ENCODE measurements at places on chromosomes 13 and 19. TPM values are rescaled to one million over a fixed set of nuclear protein-coding genes. Genes with fewer than 3 reads are reported as not detected.

GRCh38 chr13:24203811-24204210 is 43.3 kb downstream of the SPATA13 start:
- peaks cover 20% of the 10 kb centered on the region for H3K4me1 ChIP-seq
- H3K27me3 ChIP-seq: no peaks in the 10 kb centered on the region
- DNase-seq: peak; percentile 47
- no peaks in the 10 kb centered on the region for H3K36me3 ChIP-seq
- no peak overlapping the region for H3K4me3 ChIP-seq
- no peak overlapping the region for H3K27ac ChIP-seq

DNA sequence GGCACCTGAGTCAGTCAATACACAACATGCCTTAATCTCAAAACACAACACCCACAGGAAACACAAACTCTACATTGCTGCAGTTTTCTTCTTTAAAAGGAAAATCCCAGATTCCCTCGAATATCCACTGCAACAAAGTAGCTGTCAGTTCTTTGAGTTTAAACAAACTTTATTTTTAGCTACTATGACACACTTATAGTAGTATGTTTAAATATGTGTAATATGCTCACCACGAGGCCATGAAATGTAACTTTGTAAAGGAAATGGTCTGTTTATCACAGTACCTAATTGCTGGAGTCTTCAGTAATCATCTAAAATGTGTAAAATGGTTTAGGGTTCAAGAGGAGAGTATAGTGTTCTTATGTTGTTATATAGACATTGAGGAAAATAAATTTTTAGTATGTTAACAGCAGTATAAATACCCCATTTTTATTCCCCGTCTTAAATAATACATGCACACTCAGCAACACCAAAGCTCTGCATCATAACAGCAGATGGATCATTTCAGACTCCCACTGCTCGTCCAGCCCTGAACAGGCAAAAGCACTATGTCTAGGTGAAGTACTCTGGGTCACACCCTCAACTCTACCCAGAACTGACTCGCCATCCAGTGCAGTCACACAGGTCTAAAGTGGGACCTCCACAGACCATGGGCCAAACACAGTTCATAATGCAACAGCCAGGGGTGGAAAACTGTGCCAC is 20.6 kb downstream of the TUBGCP3 start:
- H3K27ac ChIP-seq: no peak overlapping the region
- H3K4me1 ChIP-seq: no peaks in the 10 kb centered on the region
- DNase-seq: no peak
- no peaks in the 10 kb centered on the region for H3K27me3 ChIP-seq
- peaks cover 40% of the 10 kb centered on the region for H3K36me3 ChIP-seq
- no peak overlapping the region for H3K4me3 ChIP-seq

- H3K27ac ChIP-seq: no peak overlapping the region
- H3K4me1 ChIP-seq: no peaks in the 10 kb centered on the region
- H3K36me3 ChIP-seq: no peaks in the 10 kb centered on the region
- no peaks in the 10 kb centered on the region for H3K27me3 ChIP-seq
- H3K4me3 ChIP-seq: no peak overlapping the region
These were observed 217.4 kb downstream of the DLEU7 start for GRCh38 chr13:50626101-50626547.

DNA sequence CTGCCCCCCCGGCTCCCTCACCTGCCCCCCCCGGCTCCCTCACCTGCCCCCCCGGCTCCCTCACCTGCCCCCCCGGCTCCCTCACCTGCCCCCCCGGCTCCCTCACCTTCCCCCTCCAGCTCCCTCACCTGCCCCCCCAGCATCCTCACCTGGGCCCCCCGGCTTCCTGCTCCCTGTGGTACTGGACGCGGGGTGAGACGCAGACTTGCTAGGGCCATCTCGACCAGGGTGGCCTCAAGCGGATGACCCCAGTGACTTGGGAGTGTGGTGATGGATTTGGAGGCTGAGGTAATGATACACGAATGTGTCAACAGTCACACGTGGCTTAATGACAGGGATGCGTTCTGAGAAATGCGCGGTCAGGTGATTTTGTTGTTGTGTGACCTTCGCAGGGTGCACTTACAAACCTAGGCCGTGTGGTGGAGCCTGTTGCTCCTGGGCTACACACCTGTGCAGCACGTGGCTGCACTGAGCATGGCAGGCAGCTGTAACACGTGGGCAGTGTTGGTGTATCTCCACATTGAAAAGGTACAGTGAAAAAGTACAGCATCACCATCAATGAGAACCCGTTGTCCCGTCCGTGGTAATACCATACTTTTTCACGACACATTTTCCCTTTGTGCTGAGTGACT is 197.8 kb downstream of the TEX29 start:
- H3K27ac ChIP-seq: no peak overlapping the region
- no peak for DNase-seq
- no peak overlapping the region for H3K4me3 ChIP-seq
- H3K4me1 ChIP-seq: no peaks in the 10 kb centered on the region

DNA sequence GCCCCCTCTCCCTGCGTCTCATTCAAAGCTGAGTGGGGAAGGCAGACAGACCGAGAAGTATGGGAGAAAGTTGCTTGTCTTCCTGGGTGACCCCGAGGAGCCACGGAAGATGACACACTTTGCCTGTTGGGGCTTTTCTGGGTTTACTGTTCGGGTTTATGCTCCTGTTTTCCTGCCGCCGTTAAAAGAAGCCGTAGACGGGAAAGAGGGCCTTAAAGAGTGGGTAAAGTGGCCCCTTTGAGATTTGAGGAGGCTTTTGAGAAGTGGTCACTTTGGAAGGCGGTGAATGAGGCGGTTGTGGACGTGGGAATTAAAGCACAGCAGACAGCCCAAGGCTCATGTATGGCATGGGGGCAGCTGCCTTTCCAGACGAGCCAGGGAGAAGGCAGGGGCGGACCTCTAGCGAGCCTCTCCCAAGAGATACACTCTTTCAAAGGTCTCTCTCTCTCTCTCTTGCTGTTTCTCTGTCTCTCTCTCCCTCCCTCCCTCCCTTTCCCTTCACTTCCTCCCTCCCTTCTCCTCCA is 493 bp upstream of the LHFPL6 start:
- H3K4me1 ChIP-seq: peaks cover 14% of the 10 kb centered on the region
- H3K36me3 ChIP-seq: peaks cover 16% of the 10 kb centered on the region
- H3K27me3 ChIP-seq: no peaks in the 10 kb centered on the region
- peak; percentile 45 for DNase-seq
- H3K4me3 ChIP-seq: peak overlapping the region; percentile 96

DNA sequence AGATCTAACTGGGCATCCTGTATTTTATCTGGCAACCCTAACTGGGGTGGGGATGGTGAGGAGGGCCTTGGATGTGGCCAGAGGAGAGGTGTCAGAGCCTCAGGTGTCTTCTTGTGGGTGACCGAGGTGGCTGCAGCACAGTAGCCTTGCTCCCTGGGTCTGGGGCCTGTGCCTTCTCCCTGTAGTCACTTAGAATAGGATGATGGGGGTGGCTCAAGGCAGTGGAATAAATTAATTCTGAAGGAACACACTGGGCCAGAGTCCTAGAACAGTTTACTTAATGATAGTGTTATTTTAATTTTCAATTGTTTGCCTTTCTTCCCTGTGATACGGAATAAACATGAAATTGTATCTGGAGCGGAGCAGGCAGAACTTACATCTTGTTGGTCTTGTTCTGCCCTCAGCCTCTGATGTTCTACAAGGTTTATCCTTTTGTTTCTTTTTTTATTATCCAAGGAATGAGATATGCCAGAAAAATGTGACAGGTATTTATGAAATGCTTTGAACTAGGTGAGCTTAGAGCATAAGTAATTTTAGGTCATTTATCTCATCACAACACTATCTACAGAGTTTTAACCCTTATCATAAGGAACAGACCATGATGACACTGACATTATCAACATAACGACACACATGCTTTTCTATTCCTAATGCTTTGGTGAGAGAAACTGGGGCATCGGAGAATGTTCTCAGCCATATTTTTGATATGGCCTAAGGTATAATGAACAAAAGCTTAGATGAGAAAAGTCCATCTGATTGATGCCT is 51.4 kb downstream of the LRCH1 start:
- no peaks in the 10 kb centered on the region for H3K36me3 ChIP-seq
- DNase-seq: no peak
- H3K4me1 ChIP-seq: peaks cover 57% of the 10 kb centered on the region
- H3K4me3 ChIP-seq: no peak overlapping the region
- H3K27ac ChIP-seq: no peak overlapping the region

DNA sequence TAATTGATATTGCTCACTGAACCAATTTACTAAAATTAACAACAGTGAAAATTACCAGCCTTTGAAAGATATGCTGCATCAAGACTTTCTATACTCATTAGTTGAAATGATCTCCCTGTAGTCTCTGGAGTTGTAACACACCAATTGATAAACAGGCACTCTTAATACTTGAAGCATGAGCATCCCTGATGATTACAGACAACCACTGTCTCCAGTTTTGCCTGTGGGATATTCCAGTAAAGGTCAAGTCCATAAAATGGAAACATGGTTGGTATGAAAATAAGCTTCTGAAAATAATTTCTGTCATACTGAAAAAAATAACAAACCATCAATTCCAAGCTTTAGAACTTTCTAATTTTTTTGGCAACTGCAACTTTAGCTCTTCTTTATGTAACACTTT is 405.8 kb downstream of the SPRY2 start:
- no peak for DNase-seq
- no peak overlapping the region for H3K27ac ChIP-seq
- no peak overlapping the region for H3K4me3 ChIP-seq

GRCh38 chr19:51016798-51017683 is 2.5 kb downstream of the KLK10 start:
- no peaks in the 10 kb centered on the region for H3K36me3 ChIP-seq
- H3K27me3 ChIP-seq: peaks cover 54% of the 10 kb centered on the region
- peak overlapping the region; percentile 40 for H3K4me3 ChIP-seq
- H3K4me1 ChIP-seq: peaks cover 7% of the 10 kb centered on the region
- peak; percentile 85 for DNase-seq

- no peaks in the 10 kb centered on the region for H3K27me3 ChIP-seq
- no peaks in the 10 kb centered on the region for H3K36me3 ChIP-seq
- H3K4me3 ChIP-seq: no peak overlapping the region
- no peak overlapping the region for H3K27ac ChIP-seq
- no peak for DNase-seq
These were observed 137.6 kb downstream of the GPC6 start for GRCh38 chr13:93364166-93364565.

- H3K27ac ChIP-seq: no peak overlapping the region
- H3K27me3 ChIP-seq: no peaks in the 10 kb centered on the region
- no peak overlapping the region for H3K4me3 ChIP-seq
- peaks cover 8% of the 10 kb centered on the region for H3K4me1 ChIP-seq
These were observed 5.8 kb upstream of the FLT3LG start for GRCh38 chr19:49468199-49468598.

DNA sequence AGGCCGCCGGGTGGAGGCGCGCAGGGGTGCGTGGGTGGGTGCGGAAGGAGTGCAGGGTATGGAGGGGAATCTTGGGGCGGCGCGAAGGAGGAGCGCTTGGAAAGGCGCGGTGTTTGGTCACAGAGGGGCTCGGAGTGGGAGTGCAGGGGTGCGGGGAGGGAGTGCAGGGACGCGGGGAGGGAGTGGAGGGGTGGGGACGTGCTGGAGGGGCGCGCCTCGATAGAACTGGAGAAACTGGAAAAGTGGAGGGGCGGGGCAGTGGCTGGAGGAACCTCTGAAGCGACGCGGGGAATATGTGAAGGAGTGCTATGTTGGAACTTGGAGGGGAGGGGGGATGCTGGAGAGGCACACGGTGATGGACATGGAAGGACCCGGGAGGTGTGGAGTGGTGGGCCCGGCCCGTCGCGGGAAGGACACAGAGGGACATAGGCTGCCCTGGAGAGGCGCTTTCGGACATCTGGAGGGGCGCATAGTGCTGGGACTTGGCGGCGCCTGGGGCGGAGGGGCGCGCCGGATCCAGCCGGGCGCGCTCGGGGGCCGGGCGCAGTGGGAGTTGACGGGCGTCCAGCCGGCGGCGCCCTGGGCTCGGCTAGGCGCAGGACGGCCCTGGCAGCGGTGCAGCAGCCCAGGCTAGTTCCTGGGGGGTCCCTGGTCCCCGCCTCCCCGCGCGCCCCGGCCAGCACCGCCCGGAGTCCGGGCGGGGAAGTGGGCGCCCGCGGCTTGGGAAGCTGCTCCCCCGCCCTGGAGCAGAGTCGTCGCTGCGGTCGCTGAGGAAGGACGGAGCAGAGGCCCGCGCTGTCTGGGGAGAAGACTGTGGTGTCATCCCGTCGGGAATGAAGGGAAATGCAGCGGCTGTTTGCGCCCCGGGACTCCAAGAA is 20.8 kb upstream of the SGCG start:
- peak; percentile 12 for DNase-seq
- peak overlapping the region; percentile 64 for H3K27ac ChIP-seq
- H3K4me1 ChIP-seq: no peaks in the 10 kb centered on the region
- H3K27me3 ChIP-seq: peaks cover 15% of the 10 kb centered on the region

GRCh38 chr13:76790526-76790925 is 95.7 kb downstream of the KCTD12 start:
- H3K27ac ChIP-seq: no peak overlapping the region
- no peaks in the 10 kb centered on the region for H3K4me1 ChIP-seq
- H3K4me3 ChIP-seq: no peak overlapping the region
- H3K27me3 ChIP-seq: no peaks in the 10 kb centered on the region

DNA sequence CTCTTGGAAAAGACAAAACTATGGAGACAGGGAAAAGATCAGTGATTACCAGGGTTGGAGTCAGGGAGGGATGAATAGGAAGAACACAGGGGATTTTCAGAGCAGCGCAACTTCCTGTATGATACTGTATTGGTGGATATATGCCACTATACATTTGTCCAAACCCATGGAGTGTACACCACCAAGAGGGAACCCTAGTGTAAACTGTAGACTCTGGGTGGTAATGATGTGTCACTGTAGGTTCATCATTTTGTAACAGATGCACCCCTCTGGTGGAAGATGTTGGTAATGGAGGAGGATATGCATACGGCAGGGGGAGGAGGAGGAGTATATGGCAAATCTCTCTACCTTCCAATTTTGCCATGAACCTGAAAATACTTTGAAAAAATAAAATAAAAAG is 68.1 kb downstream of the UFM1 start:
- H3K36me3 ChIP-seq: no peaks in the 10 kb centered on the region
- no peak overlapping the region for H3K4me3 ChIP-seq
- DNase-seq: peak; percentile 83

- no peak overlapping the region for H3K27ac ChIP-seq
- H3K27me3 ChIP-seq: no peaks in the 10 kb centered on the region
- DNase-seq: no peak
- no peaks in the 10 kb centered on the region for H3K36me3 ChIP-seq
- H3K4me3 ChIP-seq: no peak overlapping the region
These were observed 50.5 kb upstream of the SPATA13 start for GRCh38 chr13:24110011-24110410.

DNA sequence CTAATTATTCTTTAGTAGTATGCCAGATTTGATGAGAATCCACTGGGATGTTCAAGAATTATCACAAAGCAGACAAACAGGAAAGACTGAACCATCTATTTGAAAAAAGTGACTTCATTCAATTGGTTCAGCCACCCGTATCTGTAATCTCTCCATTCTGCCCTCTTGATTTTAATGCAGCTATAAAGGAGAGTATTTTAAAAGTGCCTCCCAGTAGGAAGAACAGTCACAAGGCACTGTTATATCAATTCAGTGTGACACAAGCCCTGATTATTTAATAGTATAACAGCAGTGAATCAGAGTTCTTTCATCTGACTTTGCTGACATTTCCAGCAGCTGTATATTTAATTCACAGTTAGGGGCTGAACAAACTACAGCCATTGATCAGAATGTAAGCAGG is 77.3 kb upstream of the SLAIN1 start:
- H3K4me3 ChIP-seq: no peak overlapping the region
- DNase-seq: peak; percentile 68
- H3K4me1 ChIP-seq: peaks cover 11% of the 10 kb centered on the region
- H3K36me3 ChIP-seq: no peaks in the 10 kb centered on the region
- H3K27ac ChIP-seq: no peak overlapping the region

FFAR2 gene
- not detected for total RNA-seq

ZIM2 gene
- total RNA-seq: 4.6 TPM

DCLK1 gene
- 11.2 TPM for total RNA-seq

CEBPA gene
- total RNA-seq: 1.4 TPM

CGB5 gene
- not detected for total RNA-seq

HTR2A gene
- total RNA-seq: not detected

ZNF709 gene
- 5.1 TPM for total RNA-seq

NBEA gene
- 4.2 TPM for total RNA-seq

IFNL1 gene
- not detected for total RNA-seq

BRME1 gene
- total RNA-seq: 4.0 TPM

LGI4 gene
- total RNA-seq: not detected
